ENCODE measurements at places on chromosomes 6 and 20. TPM values are rescaled to one million over a fixed set of nuclear protein-coding genes. Genes with fewer than 3 reads are reported as not detected.
A peak's percentile ranks its signal among the peaks of the same experiment; 100 is the strongest.

Gene APMAP
- total RNA-seq: 218 TPM

Gene EZR
- total RNA-seq: 272 TPM

Gene KHDC1L
- 2.2 TPM for total RNA-seq

Gene FOXA2
- total RNA-seq: not detected

GRCh38 chr6:167324111-167324510 is 775 bp upstream of the TTLL2 start:
- H3K27ac ChIP-seq: no peak overlapping the region
- no peaks in the 10 kb centered on the region for H3K36me3 ChIP-seq
- H3K27me3 ChIP-seq: no peaks in the 10 kb centered on the region
- H3K4me1 ChIP-seq: no peaks in the 10 kb centered on the region
- no peak overlapping the region for H3K4me3 ChIP-seq

DNA sequence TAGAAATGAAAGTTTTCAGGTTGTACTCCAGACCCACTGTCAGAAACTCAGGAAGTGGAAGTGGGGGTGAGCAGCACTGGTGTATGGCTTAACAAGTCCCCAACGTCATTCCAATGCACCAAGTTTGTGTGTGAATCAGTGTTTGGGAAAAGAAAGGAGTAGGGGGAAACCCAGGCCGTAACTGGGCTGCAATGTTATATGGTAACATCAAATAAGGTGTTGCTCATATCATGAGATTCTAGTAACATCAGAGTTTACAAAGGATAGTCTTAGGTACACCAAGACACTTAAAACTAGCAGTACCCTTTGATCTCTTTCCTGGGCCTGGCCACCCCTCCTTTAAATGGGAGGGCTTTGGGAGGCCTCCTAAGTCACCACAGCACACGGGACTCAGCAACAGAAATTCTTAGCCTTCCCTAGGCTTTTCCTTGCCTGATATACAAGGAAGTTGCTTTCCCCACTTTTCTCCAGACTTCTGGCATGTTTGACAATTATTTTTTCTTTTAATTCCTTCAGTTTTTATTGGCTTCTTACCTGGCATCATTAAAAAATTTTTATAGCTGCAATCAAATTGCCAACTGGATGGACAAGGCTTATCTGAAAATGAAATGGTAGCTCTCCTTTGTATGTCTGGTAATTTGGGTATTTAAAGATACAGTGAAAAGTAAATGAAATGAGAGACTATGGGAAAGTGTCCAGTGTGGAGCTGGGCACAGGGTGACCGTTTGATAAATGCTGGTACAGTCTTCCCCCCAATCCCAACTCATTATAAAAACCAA is 15.1 kb downstream of the E2F3 start:
- peaks cover 1% of the 10 kb centered on the region for H3K4me1 ChIP-seq
- DNase-seq: no peak
- H3K36me3 ChIP-seq: peaks cover 7% of the 10 kb centered on the region
- H3K4me3 ChIP-seq: no peak overlapping the region
- no peak overlapping the region for H3K27ac ChIP-seq

DNA sequence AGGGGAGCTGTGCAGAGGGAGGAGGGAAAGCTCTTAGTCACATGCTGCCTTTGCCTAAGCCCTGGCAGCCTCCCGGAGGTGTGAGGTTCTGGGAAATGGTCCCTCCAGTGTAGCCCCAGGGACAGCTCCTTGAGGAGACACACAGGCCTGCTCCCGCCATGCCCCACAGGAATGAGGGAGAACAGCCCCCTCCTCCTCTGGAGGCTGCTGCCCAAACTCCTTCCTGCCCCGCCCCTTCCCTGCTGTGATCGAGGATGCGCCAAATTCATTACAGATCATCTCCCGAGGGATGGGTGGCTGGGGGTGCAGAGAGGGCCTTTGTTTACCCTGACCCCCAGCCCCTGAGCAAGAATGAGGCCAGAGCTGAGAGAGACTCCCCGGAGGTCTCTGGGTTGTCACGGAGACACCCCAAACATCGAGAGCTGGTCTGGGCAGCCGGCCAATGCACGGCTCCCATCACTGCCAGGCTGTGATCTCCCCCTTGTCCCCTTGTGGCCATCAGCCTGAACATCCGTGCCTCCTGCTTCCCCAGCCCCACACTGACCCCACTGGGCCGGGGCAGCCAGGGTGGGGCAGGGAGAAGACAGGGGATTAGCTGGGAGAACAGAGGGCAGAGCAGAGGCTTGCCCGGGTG is 8.4 kb downstream of the CYP21A2 start:
- DNase-seq: peak; percentile 54
- H3K27ac ChIP-seq: no peak overlapping the region
- no peaks in the 10 kb centered on the region for H3K36me3 ChIP-seq
- H3K27me3 ChIP-seq: peaks cover 9% of the 10 kb centered on the region
- no peaks in the 10 kb centered on the region for H3K4me1 ChIP-seq

GRCh38 chr6:109441069-109441816 is 719 bp downstream of the SMPD2 start:
- peak; percentile 64 for DNase-seq
- H3K27ac ChIP-seq: peak overlapping the region; percentile 64
- peak overlapping the region; percentile 89 for H3K4me3 ChIP-seq
- H3K4me1 ChIP-seq: no peaks in the 10 kb centered on the region
- H3K27me3 ChIP-seq: peaks cover 24% of the 10 kb centered on the region
- H3K36me3 ChIP-seq: no peaks in the 10 kb centered on the region

DNA sequence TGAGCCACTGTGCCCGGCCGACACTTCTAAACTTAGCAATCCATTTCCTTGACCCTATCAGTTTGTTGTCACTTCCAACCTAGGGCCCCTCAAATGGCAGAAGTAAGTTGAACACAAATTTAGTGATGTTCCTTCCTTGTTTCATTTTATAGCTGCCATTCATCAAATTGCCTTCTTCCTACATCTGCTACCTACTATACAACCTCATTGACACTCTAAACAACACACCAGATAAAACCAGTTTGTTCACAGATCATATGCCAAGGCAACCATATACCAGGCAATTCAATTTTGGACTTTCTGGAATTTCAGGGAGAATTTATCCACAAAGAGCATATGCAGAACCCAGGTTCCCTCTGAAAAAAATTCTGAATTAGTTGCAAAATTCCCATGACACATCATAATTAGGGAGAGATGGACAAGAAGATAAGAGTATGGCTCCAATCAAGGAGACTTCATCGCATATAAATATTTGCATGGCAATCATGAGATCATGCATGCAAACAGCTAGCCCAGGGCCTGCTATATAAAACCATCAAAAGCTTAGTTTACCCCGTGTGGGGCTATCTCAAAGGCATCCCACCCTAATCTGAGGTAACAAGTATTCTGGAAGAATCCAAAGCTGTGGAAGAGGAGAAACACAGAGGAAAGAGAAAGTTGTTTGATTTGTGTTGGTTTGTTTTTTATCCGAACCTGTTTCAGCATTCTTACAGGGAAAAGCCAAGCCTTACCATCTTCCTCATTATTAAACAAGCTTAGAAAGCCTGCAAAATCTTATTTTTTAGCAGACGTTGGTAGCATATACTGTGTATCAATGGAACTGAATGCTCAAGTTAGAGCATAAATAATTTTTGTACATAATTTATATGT is 132.8 kb upstream of the TNFAIP3 start:
- H3K4me3 ChIP-seq: no peak overlapping the region
- no peak for DNase-seq
- H3K4me1 ChIP-seq: no peaks in the 10 kb centered on the region

- peak overlapping the region; percentile 55 for H3K27ac ChIP-seq
- no peak for DNase-seq
- no peaks in the 10 kb centered on the region for H3K36me3 ChIP-seq
Measured at GRCh38 chr6:31065556-31065955, 46.8 kb downstream of the C6orf15 start.

GRCh38 chr6:141244366-141244765 is 888.4 kb upstream of the GJE1 start:
- no peaks in the 10 kb centered on the region for H3K36me3 ChIP-seq
- H3K4me3 ChIP-seq: no peak overlapping the region
- H3K4me1 ChIP-seq: no peaks in the 10 kb centered on the region
- DNase-seq: no peak
- H3K27me3 ChIP-seq: no peaks in the 10 kb centered on the region

- DNase-seq: no peak
- H3K27me3 ChIP-seq: peaks cover 15% of the 10 kb centered on the region
- H3K4me3 ChIP-seq: no peak overlapping the region
- peaks cover 18% of the 10 kb centered on the region for H3K4me1 ChIP-seq
- peak overlapping the region; percentile 59 for H3K27ac ChIP-seq
- no peaks in the 10 kb centered on the region for H3K36me3 ChIP-seq
Measured at GRCh38 chr6:32191696-32192607, 491 bp downstream of the GPSM3 start.

DNA sequence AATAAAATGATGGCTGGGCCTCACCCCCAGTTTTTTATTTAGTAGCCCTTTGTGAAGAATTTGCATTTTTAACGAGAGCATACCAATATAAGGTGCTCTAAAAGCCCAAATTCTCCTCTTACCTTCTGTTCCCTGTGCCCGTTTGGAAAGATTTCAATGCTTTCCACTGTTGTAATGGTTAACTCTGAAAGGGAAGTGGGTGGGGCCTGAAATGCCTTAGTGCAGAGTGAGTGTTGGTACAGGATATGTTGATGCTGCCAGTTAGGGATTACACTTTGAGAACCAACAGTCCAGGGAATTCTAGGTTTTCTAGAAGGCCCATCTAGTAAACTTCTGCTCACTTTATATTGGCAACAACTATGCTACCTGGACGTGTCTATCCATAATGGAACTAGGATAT is 562.7 kb upstream of the NRSN1 start:
- H3K27ac ChIP-seq: no peak overlapping the region
- no peak overlapping the region for H3K4me3 ChIP-seq
- H3K27me3 ChIP-seq: no peaks in the 10 kb centered on the region

DNA sequence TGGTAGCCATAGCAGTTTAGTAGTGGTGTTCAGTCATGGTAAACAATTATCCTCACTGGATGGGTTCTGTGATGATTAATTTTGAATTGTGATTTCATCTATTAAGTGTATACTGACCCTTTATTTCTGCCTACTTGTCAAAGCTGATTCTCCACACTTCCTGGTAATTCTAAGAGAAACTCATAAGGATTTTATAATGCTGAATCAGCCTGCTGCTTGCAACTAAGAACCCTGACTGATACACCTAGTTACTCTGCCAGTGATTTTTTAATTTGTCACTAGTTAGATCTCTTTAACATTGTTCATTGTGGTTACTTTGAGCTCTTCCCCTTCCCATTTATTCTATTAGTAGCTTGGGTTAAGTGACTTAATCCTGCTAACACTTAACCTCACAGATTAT is 8.6 kb downstream of the CDC40 start:
- no peaks in the 10 kb centered on the region for H3K36me3 ChIP-seq
- no peak overlapping the region for H3K4me3 ChIP-seq
- DNase-seq: no peak

- no peak for DNase-seq
- no peaks in the 10 kb centered on the region for H3K4me1 ChIP-seq
- H3K36me3 ChIP-seq: no peaks in the 10 kb centered on the region
- H3K27ac ChIP-seq: no peak overlapping the region
- H3K4me3 ChIP-seq: no peak overlapping the region
- peaks cover 2% of the 10 kb centered on the region for H3K27me3 ChIP-seq
Measured at GRCh38 chr6:155883741-155884140, 428.1 kb upstream of the NOX3 start.

- no peak overlapping the region for H3K4me3 ChIP-seq
- peaks cover 24% of the 10 kb centered on the region for H3K4me1 ChIP-seq
- no peak for DNase-seq
- H3K27me3 ChIP-seq: peaks cover 8% of the 10 kb centered on the region
- H3K36me3 ChIP-seq: no peaks in the 10 kb centered on the region
Measured at GRCh38 chr20:1326031-1326930, 2.7 kb downstream of the SDCBP2 start.

DNA sequence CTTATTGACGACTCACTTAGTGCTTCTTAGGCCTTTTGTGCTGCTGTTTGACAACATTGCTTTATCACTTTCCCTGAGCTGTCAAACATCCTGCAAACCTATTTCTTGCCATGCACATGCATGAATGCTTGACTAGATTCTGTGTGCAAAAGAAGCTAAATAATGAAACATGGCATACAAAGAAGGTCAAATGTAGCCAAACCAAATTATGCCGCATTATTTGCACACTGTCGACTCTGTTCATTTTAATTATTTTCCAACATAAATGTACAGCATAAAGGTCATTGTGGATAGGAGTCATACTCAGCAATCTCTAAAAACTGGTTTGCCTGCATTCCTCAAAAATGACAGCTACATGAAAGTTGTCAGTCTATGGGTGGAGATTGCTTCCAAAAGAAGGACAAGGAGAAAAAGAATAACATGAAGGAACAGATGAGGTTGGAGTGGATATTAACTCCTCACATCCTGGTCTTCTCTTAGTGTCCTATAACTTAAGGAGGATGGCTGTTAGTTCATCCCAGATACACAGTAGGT is 123.1 kb upstream of the STXBP5 start:
- H3K36me3 ChIP-seq: no peaks in the 10 kb centered on the region
- no peak overlapping the region for H3K4me3 ChIP-seq
- H3K27ac ChIP-seq: no peak overlapping the region
- no peaks in the 10 kb centered on the region for H3K27me3 ChIP-seq

Data from glutamatergic neuron (in vitro differentiated cells).